Liver (tissue), 10 donors: ENCODE measurements at places on chromosomes 13 and 19. TPM values are rescaled to one million over a fixed set of nuclear protein-coding genes. Genes with fewer than 3 reads are reported as not detected.
A peak's percentile ranks its signal among the peaks of the same experiment; 100 is the strongest.

The GPC5 gene
- 1.1 TPM for total RNA-seq

The CYP4F2 gene
- 7.7 TPM for total RNA-seq

DNA sequence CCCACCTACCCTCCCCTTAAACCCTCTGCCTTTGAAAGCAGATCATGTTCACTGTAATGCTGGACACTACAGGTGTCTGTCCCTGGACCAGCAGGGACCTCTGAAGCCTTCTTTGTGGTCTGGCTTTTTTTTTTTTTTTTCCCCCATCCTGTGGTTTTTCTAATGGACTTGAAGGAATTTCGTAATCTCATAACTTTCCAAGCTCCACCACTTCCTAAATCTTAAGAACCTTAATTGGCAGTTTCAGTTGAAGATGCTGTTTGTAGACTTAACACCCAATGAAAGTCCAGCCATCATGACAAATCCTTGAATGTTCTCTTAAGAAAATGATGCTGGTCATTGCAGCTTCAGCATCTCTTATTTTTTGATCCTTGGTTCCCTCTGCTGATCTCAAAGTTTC is 45.0 kb upstream of the LRCH1 start:
- DNase-seq = no peak
- H3K4me3 ChIP-seq = no peak overlapping the region
- no peaks in the 10 kb centered on the region for H3K36me3 ChIP-seq
- H3K27me3 ChIP-seq = no peaks in the 10 kb centered on the region

DNA sequence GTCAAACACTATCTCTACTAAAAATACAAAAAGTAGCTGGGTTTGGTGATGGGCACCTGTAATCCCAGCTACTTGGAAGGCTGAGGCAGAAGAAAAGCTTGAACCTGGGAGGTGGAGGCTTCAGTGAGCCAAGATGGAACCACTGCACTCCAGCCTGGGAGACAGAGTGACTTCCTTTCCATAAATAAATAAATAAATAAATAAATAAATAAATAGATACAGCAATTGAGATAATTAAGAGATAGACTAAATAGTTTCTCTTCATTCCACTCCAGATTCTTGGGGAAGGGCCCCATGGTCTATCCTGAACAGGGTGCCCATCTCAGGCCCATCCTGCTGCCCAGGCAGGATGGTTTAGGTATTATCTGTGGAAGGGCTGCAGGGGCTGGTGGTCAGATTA is 24.0 kb upstream of the FARP1 start:
- no peak for DNase-seq
- H3K27me3 ChIP-seq = no peaks in the 10 kb centered on the region
- H3K27ac ChIP-seq = no peak overlapping the region
- H3K36me3 ChIP-seq = no peaks in the 10 kb centered on the region

- H3K4me1 ChIP-seq = no peaks in the 10 kb centered on the region
- no peak overlapping the region for H3K4me3 ChIP-seq
- no peaks in the 10 kb centered on the region for H3K27me3 ChIP-seq
- no peaks in the 10 kb centered on the region for H3K36me3 ChIP-seq
- DNase-seq = no peak
These were observed 11.9 kb upstream of the KIR2DL4 start for GRCh38 chr19:54791476-54791875.

DNA sequence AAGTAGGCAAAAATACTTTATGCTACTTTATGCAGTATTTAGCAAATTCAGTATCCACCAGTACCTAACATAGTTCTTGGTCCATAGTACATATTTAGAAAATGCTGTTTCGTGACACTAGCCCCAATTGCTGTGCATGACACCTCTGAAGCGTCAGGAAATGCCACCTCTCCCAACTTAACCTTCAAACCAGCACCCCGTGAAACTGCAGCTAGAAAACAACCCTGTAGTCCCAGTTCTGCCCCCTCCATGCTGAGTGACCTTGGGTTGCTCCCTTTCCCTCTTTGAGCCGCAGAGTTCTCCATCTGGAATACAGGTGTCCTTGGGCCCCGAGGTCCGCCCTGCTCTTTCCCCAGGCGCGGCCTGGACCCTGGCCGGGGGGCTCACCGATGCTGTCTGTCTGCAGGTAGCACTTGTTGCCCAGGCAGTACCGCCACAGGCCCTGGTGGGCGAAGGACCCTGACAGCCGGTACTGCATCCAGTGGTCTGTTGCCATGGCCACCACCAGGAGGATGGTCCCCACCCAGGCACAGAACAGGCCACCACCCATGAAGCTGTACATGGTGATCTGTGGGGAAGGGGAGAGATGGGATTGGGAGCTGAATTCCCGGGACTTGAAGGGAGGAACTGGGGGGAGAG is 773 bp downstream of the LIM2 start:
- no peaks in the 10 kb centered on the region for H3K4me1 ChIP-seq
- DNase-seq = no peak
- H3K27me3 ChIP-seq = no peaks in the 10 kb centered on the region
- H3K27ac ChIP-seq = no peak overlapping the region

- H3K27ac ChIP-seq = no peak overlapping the region
- no peaks in the 10 kb centered on the region for H3K4me1 ChIP-seq
- peaks cover 10% of the 10 kb centered on the region for H3K36me3 ChIP-seq
- DNase-seq = no peak
- peak overlapping the region; percentile 9 for H3K4me3 ChIP-seq
- H3K27me3 ChIP-seq = no peaks in the 10 kb centered on the region
These were observed 8.9 kb downstream of the ZNF101 start for GRCh38 chr19:19677579-19677978.
